NCI-H524 (cell line): ENCODE measurements at places on chromosomes 2 and 18.
A peak's percentile ranks its signal among the peaks of the same experiment; 100 is the strongest.

- DNase-seq = peak; percentile 49
Measured at GRCh38 chr18:73842795-73843394, 304.7 kb downstream of the FBXO15 start.

GRCh38 chr2:42359304-42359964 lies 1.6 kb downstream of the COX7A2L start:
- no peak for DNase-seq

DNA sequence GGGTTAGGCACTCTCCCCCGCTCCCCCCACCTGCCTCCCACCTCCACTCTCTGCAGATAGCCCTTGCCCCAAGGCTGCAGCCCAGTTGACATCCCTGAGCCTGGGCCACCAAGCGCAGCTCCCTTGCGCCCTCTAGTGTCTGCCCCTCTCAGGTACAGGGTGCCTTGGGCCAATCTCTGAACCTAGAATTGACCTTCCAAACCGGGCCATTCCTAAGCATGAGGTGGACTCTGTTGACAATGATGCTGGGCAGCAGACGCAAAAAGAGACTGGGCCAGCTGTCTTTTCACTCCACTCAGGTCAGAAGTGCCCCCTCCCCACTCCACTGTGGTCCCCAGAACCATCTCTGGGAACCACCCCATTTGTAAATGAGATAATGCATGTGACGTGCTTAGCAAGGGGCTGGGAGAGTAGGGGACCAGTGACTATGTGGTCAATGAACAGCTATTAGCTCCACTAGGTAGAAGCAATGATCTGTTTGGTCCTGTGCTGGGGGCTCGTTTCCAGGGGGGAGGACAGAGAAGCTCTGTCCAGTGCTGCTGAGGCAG lies 43.3 kb upstream of the PLB1 start:
- peak; percentile 16 for DNase-seq

DNA sequence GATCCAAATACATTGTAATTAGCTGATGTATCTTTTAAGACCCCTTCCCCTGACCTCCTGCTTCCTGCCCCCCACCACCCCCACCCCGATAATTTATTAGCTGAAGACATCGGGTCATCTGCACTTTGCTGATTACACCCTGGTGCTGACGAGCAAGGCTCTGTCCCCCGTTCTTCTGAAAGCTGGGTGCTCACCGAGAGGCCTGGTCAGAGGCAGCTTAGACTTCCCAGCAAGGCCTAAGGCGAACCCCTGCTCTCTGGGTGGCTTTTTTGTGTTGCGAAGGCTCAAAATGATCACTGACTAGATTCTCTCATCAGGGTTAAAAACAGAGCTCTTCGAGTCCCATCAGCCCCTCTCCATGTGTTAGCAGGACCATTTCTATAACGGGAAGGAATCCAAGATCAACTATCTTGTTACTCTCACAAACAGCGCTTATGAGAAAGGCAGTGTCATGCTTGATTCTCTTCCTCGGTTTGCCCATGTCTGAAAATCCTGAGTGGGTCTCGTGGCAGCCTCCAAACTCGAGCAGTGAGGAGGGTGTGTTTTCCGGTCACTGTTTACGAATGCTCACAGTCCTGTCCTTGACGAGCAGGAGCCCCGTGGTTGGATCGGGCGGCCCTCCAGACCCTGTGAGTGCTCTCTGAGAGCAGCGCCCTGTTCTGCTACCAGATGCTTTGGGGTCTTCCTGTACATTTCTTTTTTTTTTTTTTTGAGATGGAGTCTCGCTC lies 201.6 kb downstream of the HDAC4 start:
- no peak for DNase-seq

DNA sequence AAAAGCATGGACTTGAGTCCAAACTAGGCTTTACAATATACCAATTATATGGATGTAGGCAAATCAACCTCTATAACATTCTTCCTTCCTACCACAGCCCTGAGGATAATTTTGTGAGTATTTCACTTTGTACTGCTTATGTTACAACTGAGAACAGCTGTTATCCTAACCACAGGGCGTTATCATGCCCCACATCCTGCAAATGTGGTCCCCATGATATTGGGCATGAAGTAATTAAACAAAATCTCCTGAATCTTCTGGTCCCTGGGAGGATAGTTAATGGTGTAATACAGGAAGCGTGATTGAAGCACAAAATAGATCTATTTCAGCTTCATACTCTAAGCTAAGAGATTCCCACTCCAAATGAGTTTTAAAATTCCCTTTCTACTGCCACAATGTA lies 223.6 kb downstream of the CDH20 start:
- DNase-seq = no peak

DNA sequence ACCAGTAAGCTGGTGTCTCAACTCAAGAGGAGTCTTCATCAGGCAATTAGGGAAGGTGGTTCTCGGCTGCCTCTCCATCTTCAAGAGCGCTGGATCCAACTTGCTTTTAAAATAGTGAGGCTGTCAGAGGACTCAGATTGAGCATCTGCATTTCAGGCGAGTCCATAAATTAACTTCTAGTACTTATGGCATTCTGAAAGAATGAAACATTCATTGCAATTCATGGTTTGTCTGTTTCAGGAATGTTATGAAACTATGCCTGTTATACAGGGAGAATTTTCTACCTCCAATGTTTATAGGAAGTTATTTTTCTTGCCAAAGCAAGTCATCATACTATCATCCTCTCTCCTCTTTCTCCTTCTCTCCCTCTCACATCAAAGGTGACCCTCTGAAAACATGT lies 883.2 kb downstream of the SLC4A3 start:
- no peak for DNase-seq

- DNase-seq = no peak
Measured at GRCh38 chr2:241329669-241330615, 14.2 kb downstream of the SEPTIN2 start.

DNA sequence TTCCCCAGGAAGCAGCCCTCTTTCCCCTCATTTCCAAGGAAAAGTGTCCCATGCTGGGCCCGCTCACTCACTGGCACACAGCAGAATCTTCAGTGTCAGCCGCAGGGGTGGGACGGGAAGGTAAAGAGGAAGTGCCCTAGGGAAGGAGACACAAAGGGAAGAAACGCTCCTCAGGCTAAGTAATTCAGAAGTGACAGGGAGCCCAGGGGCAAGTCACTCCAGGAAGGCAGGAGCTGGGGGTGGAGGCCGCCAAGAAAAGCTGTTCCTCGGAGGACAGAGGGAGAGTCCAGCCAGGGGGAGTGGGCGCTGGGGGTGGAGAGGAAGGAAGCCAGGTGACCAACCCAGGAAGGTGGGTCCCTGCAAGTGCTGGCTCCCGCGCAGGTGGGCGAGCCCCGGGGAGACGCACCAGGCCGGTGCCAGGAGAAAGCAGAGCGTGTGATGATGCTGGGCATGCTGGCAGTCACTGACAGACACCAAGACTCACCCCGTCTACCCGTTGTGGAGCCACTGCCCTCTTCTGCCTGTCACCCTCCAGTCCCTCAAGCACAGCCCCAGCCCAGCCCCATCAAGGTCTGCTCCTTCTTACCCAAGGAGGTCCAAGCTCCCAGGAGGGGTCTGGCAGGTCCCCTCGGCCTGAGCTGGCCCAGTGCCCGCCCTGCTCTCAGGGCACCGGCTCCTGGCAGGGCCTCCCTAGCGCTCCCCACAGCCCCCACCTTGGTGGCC lies 21.7 kb downstream of the HDAC4 start:
- DNase-seq = no peak
